ENCODE measurements at places on chromosomes 2 and 18.

- DNase-seq = no peak
Measured at GRCh38 chr18:77373730-77374445, 124.2 kb downstream of the GALR1 start.

DNA sequence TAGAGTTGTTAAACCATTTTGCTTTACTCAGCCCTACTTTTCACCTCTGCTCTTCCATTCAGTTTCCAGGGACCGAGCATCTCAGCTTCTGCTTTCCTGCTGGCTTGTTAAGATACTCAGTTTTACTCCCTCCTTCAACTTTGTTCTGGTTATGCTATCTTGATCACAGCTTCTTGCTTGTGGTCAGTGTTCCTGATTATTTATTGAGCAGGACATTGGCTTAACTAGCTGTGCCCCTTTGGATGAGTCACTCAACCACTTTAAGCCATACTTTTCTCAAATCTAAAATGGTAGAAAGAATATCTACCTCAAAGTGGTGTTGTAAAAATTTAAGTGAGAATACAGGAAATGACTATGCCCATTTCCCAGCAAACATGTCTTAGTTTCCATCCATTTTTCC, 124.0 kb downstream of the KYNU start:
- DNase-seq = no peak

- no peak for DNase-seq
Measured at GRCh38 chr2:15385184-15385583, 175.9 kb downstream of the NBAS start.

- DNase-seq = no peak
Measured at GRCh38 chr2:10079870-10080535, at the start of gene CYS1. TSS of gene CYS1 (minus strand) at chr2:10080411. CDS start at chr2:10080223, 188 bp downstream.

GRCh38 chr2:98552499-98553179, 55.7 kb downstream of the COA5 start:
- no peak for DNase-seq

DNA sequence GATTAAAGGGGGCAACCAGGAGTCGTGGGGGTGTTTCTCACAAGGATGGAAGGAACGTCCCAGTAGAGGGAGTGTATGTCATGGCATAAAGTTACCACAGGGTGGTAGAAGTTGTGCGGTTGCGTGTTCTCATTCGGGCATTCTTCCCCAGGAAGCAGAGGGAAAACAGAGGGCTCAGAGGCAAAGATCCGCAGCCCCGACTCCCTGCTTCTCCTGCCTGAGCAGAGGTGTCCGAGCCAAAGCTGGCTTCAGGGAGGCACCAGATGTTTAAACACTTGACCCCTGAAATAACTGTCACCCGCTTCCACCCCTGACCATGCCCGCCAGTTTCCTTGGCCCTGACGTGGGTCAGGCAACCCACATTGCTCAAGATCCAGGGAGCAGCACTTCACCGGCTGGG, 83.7 kb downstream of the EN1 start:
- no peak for DNase-seq

DNA sequence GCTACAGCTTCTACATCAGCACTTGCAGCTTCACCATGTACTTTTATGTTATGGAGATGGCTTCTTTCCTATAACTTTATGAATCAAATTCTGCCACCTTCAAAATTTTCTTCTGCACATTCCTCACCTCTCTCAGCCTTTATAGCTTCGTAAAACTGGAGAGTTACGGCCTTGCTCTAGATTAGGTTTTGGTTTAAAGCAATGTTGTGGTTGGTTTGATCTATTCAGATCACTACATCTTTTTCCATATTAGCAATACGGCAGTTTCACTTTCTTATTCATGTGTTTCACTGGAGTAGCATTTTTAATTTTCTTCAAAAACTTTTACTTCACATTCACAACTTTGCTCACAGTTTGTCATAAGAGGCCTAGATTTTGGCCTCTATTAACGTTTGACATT, 242.9 kb upstream of the GYPC start:
- no peak for DNase-seq

- DNase-seq = no peak
Measured at GRCh38 chr2:176872406-176872805, 340.2 kb upstream of the HNRNPA3 start.

DNA sequence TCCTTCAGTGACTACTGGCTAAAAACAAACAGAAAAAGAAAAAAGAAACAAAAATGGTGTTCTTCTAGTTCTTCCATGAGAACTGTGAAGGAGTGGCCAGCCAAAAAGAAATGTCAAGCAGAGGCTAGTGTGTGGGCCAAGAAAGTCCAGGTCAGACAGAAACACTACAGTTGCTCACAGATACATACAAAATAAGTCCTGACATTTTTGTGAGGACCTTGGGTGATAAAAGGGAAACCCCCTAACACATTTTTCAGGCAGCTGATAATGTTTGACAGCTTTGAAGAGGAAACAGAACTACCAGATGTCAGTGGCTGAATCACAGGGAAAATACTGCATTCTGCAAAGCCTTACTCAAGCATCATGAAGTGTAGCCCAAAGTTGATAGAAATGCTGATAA, 28.1 kb downstream of the ARHGAP25 start:
- DNase-seq = no peak

DNA sequence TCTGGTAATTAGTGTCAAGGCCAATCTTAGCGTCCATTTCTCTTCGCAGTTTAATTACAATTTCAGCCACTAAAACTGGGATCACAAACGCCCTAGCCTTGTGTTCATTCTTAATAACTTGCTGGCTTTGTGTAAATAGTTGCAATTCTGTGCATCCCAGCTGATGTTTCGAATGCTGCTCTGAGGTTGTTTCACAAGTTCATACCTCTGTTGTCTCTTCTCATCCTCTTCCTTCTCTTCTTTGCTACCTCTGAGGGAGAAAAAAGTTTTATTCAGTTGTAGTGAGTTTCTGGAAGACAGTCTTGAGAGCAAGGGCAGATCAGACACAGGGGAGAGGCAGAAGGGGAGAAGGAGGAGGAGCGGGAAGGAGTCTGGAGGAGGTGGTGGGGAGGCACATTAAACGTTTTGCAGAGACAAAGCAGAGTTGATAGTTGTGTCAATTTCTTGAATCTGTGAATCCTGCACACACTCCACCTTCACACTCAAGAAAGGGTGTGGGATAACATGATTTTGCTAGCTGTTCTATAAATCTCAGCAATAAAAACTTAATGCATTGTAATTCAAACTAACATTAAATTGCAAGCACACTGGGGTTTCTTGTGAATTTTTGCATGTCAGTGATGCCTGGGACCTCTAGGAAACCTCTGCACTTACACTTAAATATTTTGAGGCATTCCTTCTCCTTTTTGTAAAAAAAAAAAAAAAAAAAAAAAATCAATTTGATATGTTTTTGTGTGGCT, 6.8 kb downstream of the MEIS1 start:
- no peak for DNase-seq

DNA sequence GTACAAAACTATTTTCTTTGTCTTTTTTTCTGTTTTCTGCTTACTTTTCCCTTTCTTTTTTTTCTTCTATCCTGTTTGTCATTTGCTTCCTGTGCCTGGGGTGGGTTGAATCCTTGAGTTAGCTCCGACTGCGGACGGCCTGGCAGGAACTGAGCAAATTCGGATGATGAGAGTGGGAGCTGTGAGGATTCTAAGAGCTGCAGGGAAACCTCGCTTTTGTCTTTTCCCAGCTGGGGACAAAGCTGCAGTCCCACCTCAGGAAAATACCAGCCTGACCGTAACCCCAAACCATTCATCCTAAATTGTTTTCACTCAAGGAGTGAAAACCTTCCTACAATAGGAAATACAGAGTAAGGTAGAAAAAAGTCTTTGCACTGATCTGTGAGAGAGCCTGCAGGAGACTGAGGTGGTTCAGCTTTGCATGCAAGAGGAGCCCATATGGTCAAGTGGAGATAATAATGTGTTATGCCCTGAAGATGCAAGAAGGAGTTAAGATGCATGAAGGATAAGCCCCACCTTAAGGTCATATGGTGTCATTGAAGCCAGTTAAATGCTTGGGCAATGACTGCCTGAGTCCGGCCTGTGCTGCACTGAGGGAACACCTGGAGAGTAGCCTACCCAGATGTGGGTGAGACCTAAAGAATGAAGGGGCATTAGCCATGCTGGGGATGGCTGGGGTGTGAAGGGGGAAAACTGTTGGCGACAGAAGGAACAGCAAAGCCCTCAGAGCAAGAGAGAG, 31.7 kb upstream of the ARL4C start:
- no peak for DNase-seq

DNA sequence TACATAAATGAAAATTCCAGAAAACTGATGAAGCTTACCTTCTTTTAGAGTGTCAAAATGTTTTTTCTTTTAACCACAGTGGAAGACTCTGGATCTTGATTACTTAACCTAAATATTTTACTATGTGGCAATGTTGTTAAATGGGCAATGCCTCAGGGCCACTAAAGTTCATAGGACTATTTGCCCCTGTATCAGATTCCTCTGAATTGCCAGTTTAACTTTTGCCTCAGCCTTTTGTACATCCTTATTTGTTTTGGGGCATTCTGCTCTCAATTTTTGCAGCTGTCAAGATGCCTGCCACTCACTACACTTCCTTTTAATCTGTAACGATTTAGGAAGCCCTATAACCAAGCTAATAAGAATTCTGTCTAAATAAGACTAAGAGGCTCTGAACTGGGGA, 31.7 kb upstream of the SERTAD2 start:
- no peak for DNase-seq

GRCh38 chr18:70220628-70221027, 15.1 kb upstream of the RTTN start:
- DNase-seq = no peak

DNA sequence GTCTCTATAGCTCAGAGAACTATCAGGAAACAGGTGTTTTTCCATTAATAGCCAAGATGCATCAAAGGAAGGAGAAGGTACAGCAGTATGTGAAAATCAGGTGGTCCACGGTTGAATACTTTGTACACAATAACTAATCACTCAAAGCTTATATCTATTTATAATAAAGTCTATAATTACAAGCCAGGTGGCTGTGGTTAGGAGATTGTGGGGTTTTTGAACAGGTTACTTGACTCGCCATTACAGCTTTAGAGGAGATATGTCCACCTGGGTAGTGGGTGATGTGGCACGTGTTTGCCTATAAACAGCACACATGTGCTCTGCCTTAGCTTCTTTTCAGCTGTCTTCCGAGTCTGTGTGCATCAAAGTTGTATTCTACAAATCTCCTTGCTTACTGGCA, 892.2 kb upstream of the ZEB2 start:
- peak; percentile 33 for DNase-seq

DNA sequence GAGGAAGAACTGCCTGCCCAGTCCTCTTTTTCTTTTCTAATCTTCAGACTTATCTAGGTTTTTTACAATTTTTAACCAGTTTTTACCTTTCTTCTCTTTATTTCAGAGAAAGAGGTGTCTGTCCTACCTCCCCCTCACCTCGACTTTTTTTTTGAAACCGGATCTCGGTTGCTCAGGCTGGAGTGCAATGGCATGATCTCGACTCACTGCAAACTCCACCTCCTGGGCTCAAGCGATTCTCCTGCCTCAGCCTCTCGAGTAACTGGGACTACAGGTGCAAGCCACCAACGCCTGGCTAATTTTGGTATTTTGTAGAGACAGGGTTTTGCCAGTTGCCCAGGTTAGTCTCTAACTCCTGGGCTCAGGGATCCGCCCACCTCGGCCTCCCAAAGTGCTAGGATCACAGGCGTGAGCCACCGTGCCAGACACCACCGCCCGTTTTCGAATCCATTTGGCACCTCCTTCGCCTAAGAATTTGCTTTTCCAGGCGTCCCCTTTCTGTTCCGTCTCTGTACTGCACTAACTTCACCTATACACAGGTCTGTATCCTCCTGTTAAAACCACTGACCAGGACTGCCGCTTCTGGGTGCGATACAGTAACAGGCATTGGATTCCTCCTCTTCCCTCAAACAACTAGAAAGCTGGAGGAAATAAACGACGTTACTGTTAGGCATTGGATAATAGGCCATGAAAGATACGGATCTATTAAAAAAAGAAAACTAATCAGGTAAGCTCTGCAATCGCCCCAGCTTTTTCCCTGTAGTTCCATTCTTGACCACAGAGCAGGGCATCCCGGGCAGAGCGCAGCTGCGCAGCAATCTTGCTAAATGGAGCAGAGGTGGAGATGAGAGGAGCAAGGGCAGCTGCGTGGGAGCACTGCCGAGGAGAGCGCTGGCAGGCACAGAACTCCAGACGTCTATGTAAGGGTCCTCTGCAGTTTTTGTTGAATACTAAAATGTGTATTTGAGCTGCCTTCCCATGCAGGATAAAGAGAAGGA, 69.9 kb downstream of the ZC3H6 start:
- DNase-seq = no peak

DNA sequence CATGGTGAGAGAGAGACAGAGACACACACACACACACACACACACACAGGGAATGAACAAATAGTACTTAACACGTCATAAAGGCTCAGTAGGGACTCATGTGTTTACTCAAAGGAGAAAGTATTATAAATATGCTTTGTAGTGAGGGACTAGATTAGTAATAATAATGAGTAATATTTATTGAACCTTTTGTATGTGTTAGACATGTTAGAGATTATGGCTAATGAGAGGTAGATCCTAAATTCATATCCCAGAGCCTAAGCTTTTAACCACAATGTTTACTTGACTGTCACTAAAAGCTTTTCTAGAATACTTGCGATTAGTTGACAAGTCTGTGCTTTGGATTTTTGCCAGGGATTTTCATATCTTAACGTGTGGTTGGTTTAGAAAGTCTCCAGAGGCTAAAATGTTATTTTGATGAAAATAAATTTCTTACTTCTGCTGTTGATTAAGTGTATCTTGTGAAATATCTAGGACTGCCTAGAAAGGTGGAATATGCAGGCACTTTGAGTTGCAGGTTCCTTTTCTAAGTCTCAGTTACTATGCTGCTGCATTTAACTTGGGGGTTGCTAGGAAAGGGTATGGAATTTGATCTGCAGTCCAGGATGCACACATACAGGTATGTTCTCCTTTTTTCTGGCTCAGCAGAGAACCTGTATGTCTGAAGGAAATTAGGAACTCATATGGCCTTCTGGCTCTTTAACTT, 64.5 kb downstream of the UBR3 start:
- DNase-seq = no peak
